ENCODE measurements at places on chromosomes 3 and 15.

GRCh38 chr15:45510758-45511280, 11.7 kb downstream of the SLC30A4 start:
- DNase-seq = no peak

DNA sequence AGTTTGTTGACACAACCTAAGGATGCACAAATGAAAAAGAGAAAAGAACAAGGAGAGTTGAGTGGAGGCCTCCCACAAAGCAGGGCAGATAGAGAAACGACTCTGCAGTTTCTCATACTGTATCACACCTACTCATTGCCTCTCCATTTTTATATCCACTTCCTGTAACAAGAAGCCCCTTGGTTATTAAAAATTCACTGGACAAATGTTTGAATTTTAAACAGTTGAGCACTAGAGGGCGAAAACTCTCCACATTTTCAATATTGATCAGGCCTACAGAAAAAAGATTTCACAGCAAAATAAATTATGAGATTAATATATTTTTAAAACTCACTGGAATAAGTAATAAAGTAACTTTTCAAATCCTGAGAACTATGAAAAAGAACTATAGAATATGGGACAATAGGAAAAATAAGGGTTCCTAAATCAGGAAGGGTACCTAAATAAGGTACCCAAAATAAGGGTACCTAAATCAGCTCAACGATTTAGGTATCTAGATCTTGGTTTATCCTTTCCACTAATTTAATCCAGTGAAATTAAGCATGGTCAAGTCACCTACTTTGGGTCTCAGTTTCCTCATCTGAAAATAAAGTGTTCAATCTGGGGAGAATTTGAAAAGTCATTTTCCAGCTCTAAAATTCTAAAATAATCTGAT, 47.0 kb upstream of the PPIB start:
- DNase-seq = no peak

DNA sequence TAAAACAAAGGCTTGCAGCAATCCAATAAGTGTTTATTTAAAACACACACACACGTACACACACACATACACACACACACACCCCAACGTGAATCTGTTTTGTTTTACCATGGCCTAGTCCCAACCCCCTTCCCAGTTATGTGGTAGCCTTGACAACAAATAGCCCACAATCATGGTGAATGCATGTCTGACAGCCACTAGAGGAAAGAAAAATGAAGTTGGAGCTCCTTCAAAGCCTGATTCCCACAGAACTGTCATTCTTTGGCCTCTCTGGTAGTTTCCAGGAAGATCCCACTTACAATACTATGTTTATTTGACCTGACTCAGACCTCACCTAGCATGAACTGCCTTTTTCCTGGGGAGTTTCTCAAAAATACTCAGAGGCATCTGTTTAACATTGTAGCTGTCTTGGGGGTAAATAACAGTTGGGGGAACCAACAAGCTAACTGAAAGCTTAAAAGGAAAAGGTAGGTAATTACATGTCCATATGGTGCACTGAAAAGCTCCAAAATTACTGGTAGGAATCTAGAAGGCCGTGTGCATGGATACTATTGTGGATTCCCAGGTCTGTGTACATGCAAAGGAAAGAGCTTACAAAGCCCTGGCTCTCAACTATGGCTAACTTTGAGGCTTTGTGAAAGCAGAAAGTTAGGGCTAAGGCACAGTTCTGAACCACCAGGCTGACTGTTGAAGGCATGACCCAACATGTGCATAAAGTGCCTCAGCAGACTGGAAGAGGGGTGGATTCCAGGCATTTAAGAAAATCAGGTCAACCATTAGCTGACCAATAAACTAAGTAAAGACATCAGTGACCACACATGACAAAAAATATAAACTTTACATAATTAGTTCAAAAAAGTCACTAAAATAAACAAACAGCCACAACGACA, 65.3 kb downstream of the FAIM start:
- DNase-seq = no peak

DNA sequence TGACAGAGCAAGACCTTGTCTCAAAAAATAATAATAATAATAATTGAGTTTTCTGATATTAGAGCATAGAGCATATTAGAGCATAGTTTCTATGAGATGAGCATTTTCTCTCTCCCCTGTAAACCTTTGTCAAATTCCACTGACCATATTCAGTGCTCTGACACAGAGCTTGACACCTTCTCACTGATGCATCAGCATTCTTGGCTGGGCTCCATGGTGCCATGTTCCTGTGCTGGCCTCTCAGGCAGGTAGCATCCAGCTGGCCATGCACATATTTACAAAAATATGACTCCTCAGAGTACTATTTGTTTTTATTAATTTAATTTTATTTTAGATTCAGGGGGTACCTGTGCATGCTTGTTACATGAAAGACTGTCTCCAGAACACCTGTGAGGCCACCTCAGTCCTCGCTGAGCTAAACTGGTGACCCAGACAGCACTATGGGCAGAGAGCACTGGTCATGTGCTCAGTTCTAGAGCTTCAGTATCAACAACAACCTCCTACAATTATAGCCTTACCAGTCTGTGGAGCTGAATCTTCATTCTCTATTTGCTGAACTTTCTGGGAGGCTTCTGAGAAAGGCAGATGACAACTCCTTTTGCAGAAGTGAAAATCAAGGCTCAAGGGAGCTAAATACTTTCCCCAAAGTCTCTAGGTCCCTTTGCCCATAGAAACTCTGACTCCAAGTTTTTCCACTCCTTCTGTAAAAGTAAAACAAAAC, 21.6 kb upstream of the SLC28A2 start:
- no peak for DNase-seq

GRCh38 chr3:77931255-77932009, 891.5 kb downstream of the ROBO2 start:
- DNase-seq = no peak

DNA sequence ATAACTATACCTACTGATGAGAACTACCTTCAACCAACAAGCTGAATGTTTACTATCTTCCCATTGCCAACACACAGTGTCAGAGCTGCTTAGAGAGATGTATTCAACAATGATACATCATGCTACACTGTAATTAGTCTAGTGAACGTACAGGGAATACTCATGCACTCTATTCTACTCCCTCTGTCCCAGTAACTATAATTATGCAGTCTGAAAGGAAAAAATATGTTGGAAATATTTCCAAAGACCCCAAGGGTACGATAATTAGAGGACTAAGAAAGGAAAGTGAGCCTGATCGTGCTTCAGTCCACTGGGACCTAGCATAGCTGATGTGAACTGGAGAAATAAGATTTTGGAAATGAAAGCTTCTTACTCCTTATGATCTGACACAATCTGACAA, 36.9 kb upstream of the FSIP1 start:
- DNase-seq = no peak

DNA sequence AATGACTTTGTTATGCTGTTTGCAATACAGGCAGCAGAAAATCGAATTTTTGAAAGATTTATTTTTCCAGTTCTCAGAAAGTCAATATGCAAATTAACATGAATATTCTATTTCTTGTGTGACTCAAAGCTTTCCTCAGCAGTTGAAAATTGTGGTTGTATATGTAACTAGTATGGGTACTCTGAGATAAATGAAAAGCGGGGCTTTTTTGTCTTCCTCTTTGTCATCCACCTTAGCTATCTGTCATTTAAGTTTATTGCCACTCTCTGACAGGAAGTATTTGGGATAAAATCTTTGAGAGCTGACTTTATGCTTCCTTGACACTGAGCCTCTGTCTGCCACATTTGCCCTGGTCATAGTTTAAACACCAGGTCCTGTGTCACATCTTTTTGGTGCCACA, 91.5 kb downstream of the ATG7 start:
- no peak for DNase-seq

DNA sequence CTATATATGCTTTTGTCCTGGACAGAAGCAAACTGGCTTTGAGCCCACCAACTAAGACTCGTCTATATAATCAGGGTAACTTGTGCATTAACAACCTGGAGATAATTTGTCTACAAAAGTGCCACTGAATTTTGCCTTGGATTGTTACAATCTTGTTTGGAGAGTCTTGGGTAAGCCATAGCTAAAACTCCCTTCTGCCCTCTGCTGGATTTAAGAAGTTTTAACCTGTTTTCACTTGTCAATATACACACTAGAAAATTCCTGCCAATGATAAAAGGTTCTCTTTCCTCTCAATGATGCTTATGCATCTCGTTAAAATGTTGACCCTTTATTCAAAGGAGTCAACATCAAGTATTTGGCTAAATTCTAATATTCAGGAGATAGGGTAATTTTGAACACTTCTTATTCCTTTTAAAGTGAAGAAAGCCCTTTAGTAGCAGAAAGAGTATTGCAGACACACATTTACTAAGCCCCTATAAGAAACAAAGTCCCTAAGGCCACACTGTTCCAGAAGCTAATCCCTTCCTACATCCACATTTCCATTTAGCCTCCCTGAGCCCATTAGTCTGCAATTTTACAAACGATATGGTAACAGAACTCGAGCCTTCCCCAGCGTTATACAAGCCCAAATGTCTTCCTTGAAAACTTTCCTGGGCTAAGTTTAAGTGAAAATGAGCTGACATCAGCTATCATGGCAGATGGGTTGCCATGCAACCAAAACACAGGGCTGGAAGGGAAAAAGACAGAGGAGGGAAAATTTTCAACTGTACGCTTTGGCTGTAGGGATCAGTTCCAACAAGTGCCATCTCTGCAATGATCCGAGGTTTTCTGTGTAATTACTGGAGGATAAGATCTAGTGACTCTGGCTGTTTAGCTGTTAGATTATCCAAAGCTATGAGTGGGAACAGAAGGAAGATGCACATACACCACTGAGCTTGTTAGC, 75.9 kb upstream of the FGF12 start:
- DNase-seq = no peak

DNA sequence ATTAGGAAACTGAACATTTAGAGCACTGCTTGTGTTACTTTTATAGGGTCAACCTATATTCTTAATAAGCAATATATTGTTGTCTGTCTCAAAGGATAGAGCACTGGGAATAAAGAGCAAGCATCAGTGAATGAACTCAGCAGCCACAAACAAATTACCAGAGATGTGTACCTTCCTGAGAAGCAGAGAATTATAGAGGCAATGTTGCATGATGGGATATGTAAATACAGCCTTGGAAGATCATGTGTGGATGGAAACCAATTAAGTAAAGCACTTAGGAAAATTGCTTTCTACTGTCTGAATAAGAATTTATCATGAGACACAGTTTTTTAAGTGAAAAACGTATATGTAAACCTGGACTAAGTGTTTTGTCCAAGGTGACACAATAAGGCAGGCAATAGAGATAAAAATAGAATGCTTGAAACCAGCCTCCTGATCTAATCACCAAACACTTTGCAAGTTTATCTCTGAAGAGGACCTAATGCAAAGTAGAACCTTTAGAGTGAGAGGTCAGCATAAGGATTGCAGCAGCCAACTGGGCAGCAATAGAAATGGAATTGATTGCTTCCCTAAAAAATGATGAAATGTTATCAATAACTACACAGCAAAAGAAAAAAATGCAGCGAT, 848.0 kb downstream of the TUSC7 start:
- DNase-seq = no peak

DNA sequence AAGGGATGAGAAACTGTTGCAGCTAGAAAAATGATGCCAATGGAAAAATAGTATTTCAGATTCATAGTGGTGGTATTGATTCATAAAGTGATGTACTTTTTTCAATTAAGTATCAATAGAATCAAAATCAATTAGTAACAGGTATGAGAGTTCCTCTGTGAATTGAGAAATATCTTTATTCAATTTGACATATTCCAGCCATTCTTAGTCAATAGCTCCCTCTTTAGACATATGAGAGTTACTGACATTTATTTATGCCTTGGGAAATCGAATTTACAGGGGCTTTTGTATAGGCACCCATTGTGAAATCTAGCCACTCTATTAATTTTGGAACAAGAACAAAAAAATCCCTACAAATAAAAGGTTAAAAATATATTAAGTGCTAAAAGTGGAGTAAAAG, 386.9 kb upstream of the CNTN3 start:
- DNase-seq = no peak

DNA sequence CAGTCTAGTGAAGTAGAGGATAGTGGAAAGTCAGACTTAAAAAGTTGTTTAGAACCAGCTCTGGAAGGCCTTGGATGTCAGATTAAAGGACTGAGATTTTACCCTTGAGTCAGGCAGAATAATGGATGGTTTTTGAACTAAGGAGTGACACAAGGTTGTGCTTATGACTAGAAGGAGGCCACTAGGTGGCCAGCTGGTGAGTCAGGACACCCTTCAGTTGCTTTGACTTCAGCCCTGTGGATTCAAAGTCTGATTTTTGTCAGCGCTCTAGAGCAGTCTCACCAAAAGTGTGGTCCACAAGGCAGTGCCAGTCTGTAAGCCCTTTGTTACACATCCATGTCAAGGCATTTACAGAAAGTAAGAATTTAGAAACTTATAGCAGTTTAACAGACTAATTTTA, 3.8 kb upstream of the GABPB1 start:
- peak; percentile 28 for DNase-seq

DNA sequence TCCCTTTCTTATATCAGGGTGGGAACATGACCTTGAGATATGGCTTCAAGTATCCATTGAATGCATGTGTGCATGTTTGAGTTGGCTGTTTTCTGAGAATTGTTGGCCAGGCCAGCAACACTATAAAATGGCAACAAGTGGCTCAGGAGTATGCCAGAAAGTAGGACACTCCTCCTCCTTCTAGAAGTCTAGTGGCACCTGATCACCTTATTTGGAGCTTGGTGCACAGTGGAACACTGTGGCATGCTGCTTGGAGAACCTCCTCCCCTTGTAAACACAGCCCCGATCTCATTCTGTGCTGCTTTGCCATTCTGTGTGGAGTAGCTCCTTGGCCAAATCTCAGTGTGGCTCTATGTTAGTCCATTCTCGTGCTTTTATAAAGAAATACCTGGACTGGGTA, 114.8 kb upstream of the NDN start:
- no peak for DNase-seq

DNA sequence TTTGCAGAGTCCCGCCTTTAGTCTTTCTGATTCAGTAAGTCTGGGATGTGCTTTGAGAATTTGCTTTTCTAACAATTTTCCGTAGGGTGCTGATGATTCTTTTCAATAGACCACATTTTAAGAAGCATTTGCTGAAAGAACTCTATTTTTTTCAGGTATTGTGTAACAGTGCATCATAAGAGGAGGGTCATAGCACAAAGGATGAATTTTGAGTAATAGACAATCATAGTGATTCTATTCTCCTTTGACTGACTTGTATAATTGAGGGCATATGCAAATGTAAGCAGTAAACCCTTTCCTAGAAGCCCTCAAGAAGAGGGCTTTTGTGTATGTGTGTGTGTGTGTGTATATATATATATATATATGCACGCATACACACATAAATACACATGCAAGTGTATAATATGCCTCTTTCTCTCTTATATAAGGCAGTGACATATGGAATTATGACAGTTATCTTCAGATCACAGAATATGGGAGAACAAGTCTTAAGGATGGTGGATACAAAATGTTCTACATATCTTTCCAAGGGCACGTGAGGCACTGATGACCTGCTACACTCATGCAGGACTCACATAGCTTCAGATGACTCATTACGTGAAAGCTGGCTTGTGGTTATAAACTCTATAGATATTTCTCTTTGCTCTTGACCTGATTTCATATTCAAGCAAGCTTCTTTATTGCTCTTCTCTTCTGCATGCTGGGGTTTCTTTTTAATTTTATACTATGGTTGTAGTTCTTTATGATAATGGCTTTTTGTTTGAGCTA, 6.5 kb upstream of the PLSCR1 start:
- no peak for DNase-seq

- no peak for DNase-seq
Measured at GRCh38 chr3:122213650-122214049, 30.2 kb downstream of the CASR start.

GRCh38 chr3:141707741-141708203, 30.3 kb upstream of the RNF7 start:
- DNase-seq = no peak
